ENCODE measurements at places on chromosomes 13 and 19.
A peak's percentile ranks its signal among the peaks of the same experiment; 100 is the strongest.

- peak; percentile 5 for DNase-seq
Measured at GRCh38 chr19:31529121-31529520, 179.9 kb upstream of the TSHZ3 start.

DNA sequence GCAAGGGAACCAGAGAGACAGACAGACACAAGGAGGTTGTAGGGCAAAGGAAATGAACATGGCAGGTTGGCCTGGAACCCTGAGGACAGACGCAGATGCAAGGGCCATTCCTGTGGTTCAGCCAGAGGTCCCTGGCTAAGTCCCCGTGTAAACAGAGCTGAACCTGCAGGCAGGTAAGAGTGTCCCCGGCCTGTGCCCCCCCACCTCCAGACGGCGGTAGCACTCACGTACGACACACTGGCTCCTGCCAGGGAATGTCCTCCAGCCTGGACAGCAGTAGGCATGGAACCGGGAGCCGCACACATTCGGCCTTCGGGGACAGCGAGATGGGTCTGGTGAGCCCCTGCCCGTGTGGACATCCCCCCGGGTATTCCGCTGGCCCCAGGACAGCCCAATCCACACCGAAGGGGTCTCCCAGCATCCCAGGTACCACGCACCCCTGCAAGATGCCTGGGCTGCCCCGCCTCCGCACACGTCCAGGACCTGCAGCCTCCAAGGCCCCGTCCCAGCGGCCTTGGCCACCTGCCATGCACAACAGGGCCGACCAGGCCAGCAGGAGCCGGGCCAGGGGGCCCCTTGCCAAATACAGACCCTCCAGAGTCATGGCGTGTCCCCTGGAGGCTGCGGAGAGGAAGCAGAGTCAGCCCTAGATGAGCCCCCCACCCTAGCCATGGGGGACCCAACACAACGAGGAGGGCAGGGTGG is 2.4 kb downstream of the FBN3 start:
- no peak for DNase-seq

- no peak for DNase-seq
Measured at GRCh38 chr13:100589178-100589725, 663 bp upstream of the GGACT start.

DNA sequence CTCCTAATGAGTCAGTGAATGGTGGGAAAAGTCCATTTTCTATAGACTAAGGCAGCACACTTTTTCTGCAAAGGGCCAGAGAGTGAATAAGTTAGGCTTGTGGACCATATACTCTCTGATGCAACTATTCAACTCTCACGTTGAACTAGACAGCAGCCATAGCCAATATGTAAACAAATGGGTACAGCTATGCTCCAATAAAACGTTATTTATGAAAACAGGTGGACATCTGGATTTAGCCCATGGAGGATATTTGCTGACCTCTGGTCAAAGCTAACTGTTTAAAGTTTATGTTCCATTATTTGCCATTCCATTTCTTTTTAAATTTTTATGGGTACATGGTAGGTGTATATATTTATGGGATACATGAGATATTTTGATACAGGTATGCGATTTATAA is 4.7 kb upstream of the CCDC169 start:
- DNase-seq = no peak

DNA sequence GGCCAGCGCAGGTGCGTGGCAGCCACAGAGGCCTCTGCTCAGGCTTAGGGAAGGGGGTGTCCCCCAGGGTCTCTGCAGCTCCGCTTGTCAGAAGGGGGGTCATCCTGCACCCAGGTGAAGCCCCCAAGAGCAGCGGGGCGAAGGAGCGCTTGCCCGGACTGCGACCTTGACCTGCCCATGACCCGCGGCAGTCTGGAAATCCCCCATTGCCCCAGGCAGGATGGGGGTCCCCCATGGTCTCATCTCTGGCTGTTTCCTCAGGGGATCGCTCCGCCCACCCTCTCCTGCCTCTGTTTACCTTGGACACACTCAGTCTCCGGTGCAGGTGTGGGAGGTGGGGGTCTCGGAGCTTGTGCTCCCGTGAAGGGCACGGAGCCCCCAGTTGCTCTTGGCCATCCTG is 82.7 kb downstream of the KDM4B start:
- no peak for DNase-seq

- no peak for DNase-seq
Measured at GRCh38 chr19:16586991-16587832, 15.0 kb upstream of the SLC35E1 start.

- no peak for DNase-seq
Measured at GRCh38 chr13:25630329-25630900, 258.6 kb downstream of the ATP8A2 start.

- DNase-seq = no peak
Measured at GRCh38 chr13:40916207-40916998, 102.7 kb downstream of the ELF1 start.

GRCh38 chr13:75702476-75702875 is 66.3 kb downstream of the LMO7 start:
- DNase-seq = no peak

DNA sequence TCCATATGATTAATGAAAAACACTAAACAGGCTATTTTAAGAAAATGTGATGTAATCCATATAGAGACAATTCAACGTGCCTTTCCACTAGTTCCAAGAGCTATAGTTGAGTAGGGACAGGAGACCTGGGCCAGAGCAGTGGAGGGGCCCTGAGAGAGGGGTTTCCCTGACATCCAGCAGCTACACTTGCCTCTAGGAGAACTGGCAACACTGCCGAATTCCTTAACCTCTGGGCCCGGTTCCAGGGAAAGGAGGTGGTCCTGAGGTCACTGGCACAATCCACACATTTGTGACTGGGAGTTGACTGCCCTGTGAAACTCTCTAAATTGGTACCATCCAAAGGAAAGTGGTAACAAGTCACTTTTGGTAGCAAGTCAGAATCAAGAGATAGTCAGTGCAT is 264.4 kb downstream of the DCLK1 start:
- no peak for DNase-seq

GRCh38 chr19:10499550-10500246 is 3.5 kb downstream of the KEAP1 start:
- DNase-seq = no peak

- DNase-seq = no peak
Measured at GRCh38 chr19:7914598-7915045, at the start of gene TGFBR3L. Gene TGFBR3L, plus strand, starts transcription at chr19:7914830.

GRCh38 chr13:110393761-110394160 is 86.7 kb downstream of the COL4A2 start:
- DNase-seq = no peak

GRCh38 chr13:98994080-98994479 is 16.2 kb upstream of the DOCK9 start:
- DNase-seq = no peak

DNA sequence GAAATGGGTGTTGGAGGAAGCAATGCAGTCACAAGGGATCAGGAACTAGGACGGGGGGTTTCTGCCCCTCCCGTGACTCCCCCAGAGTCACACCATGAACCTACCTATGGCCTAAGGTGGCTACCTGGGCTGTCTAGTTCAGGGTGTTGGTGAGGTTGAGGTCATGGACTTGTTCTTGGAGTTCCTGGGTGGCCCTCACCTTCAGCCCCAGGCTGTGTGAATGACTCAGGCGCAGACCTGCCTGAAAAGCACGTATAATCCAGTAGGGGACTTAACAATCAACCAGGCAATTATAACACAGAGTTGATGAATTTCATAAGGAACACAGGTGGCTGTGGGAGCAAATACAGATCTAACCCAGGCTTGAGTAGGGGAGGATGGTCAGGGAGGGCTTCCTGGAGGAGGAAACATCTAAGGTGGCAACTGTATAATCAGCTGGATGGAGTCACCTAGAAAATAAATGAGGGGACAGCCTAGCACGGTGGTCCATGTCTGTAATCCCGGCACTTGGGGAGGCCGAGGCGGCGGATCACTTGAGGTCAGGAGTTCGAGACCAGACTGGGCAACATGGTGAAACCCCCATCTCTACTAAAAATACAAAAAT is 25.6 kb upstream of the ADGRE1 start:
- DNase-seq = no peak

DNA sequence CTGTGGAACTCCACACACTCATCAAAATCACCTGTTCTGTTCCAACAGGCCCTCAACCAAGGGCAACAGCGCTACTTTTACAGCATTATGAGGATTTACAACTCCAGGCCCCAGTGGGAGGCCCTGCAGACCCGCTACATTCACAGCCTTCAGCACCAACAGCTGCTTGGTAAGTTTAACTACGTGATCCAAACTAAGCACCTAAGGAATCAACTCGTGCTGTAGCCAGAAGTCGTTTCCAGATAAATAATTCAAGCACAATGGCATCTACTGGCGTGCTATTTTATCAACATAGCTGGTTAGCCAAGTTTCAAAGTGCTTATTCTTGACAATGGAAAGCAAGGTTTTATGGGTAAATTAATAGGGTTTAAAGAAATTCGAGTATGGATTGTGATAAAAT is 5.3 kb downstream of the FAM216B start:
- no peak for DNase-seq

DNA sequence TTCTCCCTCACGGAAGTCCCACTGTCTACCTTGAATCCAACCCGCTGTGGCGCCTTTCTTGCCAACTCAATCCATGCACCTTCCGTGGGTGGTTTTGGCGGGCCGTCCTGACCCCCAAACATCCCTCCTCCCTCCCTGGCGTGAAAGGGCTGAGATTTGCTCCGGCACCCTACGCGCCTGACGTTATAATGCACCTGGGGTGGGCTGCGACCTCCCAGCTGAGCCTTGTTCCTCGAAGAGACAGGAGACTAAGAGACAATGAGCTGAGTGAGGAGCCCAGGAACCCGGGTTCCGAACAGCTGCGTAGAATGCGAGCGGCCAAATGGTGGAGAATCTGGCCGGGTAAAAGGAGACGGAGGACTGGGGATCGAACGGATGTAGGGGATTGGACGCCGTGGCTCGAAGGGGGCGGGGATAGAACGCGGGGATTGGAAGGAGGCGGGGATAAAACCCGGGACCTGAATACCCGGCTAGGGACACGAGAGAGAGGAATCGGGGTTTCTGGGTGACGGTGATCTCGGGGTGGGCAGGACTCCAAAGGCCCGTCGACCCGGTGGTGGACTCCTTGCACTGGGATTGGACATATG is at the start of gene CPT1C:
Gene CPT1C, plus strand, starts transcription at position 461 of the 587 bp plus-strand sequence. CDS start 1,137 bp downstream, outside the sequence.
- DNase-seq = peak; percentile 85

GRCh38 chr13:95494082-95494681 is 58.3 kb upstream of the CLDN10 start:
- no peak for DNase-seq

DNA sequence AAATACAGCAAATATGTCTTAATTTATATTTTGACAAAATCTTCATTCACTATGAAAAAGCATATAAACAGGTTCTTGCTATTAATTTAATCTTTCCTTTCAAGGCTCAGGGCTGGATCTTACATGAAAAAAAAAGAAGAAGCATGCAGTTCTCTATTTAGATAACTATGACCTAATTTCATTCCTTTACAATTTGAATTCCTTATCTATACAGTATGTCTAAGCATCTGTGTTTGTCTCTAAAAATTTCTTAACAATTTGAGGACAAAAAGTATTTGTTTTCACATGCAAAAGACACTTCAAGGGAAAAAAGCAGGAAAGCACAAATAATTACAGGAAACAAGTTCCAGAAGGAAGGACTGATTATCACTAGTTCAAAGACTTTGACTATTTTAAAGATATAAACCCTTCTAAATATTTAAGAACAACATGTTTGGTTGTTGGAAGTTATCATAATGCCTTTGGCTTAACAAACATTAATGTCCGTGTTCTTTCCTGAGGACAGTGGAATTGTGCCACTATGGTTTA is 157.5 kb downstream of the TBC1D4 start:
- DNase-seq = no peak

DNA sequence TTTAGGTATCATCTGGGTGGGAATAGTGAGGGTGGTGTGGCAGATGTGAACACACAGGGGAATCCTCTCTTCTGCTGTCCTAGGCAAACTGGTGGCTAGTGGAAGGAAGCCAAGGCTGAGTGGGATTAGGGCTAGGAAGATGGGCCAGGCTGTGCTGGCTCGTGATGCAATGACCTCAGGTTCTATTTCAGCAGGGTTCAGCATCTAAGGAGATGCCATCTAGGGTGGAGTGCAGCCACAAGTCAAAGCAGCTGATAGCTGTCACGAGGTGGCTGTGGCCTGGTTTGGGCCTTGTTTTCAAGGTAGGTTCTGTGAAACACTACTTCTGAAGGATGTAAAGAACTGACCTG is 21.6 kb downstream of the ARL11 start:
- DNase-seq = no peak

DNA sequence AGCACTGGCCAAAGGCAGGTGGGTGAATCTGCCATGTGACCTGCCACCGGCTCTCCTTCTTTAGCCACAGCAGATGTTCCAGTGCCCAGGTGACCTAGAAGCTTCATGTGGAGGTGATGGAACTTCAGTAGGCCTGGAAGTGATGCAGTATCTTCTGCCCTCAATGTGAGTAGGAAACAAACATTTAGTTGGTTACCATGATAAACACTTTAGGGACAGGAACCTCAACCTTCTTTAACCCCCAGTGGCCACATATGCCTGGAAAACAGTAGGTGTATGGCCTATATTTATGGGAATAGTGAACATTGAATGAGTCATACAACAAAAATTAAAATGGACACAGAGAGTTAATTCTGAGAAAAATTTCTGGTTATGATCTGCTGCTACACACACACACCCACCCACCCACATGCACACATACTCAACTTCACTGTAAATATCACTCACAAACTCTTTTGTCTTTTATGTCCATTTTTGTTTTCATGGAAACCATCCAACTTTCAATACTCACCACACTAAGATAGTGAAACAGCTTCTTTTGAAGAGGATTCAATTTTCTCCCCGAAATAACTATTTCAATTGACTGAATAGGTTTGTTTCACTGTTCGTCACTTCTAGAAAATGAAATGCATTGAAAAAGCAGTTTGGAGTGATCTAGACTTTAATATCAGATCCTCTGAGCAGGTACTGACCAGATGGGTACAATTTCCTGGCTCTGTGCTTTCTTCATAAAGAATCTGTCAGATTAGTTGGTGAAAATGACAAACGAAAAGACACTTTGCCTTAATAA is 97.3 kb downstream of the STARD13 start:
- DNase-seq = no peak

DNA sequence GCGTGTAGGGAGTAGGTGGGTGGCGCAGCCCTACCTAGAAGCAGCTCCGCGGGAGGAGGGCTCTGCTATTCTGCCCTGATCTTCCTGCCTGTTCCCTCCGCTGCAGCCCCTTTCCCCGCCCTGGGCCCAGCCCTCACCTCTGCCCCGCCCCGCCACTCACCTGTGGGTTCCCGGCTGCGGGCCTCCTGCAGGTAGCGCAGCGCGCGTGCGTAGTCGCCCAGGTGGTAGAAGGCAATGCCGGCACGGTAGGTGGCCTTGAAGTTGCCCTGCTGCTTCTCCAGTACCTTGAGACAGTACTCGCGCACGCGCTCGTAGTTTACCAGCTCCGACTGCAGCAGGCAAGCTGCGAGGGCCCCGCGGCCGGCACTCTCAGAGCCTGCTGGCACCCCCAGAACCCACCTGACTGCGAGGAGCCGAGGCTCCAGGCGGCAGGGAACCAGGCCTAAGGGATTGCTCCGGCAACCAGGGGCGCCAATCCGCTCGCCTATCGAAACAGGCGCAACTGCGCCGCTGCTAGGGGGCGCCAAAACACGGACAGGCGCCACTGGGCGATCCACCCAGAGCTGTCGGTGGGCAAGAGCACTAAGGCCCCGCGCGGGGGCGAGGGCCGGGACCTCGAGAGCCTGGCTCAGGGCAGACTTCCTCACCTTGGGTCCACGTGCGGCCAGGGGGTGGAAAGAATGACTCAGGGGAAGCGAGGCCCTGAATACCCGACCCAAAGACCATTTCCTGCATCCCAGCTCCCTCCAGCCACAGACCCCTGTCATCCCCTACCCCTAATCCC is 965 bp downstream of the TTC9B start:
- no peak for DNase-seq

Measured in left forelimb (tissue), 1 donor.